Hematopoietic multipotent progenitor cell (in vitro differentiated cells): ENCODE measurements at places on chromosomes 1 and 21. TPM values are rescaled to one million over a fixed set of nuclear protein-coding genes. Genes with fewer than 3 reads are reported as not detected.
A peak's percentile ranks its signal among the peaks of the same experiment; 100 is the strongest.

Gene TSTD1
- 76.2 TPM for total RNA-seq

Gene CELA3B
- not detected for total RNA-seq

- DNase-seq: peak; percentile 46
Observed at GRCh38 chr21:45592208-45592619, 50.0 kb upstream of the SLC19A1 start.

DNA sequence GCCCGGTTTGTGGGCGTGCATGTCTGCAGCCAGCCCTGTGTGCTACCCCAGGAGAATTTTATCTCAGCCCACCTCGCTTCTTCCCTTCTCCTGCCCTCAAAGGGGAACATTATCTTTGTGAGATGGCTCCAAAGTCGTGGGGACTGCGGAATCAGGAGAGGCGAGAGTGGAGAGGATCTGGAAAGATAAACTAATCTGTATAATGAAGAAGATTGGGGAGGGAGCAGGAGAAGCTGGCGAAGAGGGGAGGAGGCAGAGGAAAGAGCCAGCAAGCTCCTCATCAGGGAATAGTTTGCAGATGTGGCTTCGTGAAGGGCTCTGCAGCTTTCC, 310.3 kb downstream of the MATN1 start:
- no peak for DNase-seq

GRCh38 chr1:54640863-54641836, at the start of gene MROH7:
Gene MROH7 (plus strand): TSS chr1:54641786. CDS start chr1:54652927, 11,141 bp downstream.
- no peak for DNase-seq

DNA sequence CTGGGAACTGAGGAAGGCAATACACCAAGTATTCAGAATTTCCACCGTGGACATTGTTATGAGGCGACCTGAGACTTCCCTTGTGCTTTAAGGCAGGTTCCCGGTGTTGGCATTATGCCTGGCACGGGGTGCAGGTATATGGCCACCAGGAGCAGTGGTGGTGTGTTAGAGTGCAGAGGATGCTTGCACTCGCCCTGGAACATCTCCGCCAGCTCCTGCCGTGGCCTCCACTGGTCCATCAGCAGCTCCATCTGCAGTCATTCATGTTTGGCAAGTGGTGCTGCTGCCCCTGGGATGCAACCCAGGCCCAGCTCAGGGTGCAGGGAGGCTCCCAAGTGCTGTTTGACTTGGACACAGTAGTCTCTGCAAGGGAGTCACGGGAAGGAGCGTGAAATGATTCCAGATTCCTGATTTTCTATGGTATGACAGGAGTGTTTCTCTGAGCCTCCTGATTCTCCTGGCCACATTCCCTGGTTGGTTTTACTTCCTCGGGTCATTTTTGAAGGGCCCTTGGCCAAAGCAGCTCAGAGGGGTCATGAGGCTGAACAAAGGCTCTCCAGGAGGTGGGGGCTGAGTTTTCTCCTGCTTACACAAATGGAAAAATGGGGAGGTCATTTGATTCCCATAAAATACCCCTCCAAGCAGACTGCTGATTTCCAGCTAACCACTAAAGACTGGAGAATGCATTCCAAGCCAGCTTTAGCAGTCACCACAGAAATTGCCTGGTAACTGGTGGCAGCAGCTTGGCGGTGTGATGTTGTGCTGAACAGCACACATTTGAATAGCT, 60.4 kb upstream of the PSEN2 start:
- DNase-seq: no peak

GRCh38 chr1:97989094-97989680, 68.4 kb upstream of the DPYD start:
- DNase-seq: no peak
